ENCODE measurements at places on chromosomes 12 and 14.

- DNase-seq: no peak
These were observed 168.1 kb downstream of the BCAT1 start for GRCh38 chr12:24780697-24781368.

DNA sequence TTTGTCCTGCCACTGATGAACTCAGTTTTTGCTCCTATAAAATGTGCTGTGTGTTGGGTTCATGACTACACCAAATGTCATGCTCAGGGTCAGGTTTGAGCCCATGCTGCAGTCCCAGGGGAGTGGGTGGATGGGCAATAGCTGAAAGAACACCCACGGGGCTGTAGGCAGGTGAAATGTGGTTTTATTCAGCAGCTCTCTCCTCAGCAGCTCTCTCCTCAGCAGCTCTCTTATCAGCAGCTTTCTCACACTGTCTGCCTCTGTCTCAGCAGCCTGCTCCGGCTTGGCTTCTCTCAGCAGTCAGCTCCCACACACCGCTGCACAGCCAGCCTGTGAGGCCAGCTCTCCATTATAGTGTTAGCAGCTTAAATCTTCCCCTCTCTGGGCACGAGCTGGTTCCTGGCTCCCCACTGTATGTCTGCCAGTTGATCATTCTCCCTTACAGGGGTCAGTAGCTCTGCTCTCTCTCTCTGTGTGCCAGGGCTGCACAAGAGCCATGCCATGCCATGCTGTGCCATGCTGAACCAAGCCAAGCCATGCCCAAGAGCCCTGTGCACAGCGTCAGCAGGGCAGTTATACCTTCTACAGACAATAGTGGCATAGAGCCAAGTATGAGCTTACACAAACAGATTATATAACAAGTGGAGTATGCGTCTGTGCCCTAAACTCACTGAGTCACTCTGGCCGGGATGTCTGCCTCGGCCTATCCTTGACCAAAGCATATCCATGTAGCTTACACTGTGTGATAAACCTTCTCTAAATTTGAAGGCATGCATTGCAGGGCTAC, 303.3 kb upstream of the TMPO start:
- no peak for DNase-seq

GRCh38 chr12:70267550-70267949, 24.3 kb downstream of the CNOT2 start:
- no peak for DNase-seq

DNA sequence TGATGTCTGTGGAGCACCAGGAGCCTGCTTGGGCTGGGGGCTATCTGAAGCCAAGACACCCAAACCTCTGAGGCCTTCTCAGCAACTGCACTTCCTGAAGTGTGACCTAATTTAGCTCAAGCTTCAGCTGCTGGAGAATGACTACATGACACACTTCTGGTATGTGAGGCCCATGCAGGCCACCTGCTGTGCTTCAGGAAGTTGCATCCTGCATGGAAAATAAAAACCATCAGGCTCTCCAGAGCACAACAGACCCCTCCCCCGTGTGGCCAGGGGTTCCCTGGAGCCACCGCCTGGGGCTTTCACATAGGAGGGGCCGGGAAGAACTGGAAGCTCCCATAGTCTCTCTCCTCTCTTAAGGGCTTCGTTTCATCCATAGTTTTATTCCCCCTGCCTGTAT, 217.7 kb downstream of the SLC15A4 start:
- no peak for DNase-seq

DNA sequence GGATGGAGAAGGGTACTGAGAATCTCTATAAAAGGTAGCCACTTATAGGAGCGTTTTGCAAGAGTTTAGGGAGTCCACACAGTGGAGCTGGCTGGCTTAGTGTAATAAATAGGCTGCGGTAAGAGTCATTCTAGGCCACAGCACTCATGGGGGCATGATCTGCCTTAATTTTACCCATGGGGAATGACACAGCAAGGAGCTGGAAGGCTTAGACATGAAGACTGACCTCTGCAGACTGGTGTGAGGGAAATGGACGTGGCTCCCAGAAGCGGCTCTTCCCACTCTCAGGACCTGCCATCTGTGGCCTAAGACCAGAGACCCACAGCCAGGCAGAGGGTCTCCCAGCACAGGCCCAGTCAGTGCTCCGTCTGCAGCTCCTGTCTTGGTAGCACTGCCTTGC, 173.3 kb downstream of the PPM1H start:
- no peak for DNase-seq

DNA sequence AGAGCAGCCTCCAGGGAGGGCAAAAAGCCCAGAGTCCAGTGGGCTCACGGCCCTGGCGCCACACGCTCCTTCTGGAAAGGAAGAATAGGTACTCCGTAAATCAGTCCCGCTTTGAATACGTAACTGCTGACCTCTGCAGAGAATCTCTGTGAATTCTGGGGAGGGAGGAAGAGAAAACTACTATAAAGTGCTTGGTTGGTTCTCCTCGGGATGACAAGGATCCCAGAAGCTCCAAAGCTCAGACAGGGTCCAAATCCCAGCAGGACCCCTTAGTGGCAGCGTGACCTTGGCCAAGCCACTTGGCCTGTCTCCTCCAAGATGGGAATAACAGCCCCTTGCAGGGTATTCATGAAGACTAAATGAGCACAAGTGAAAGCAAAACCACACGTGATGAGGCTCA, 31.7 kb downstream of the ANO2 start:
- DNase-seq: no peak

GRCh38 chr12:52573306-52573705, 337 bp downstream of the KRT74 start:
- DNase-seq: no peak

DNA sequence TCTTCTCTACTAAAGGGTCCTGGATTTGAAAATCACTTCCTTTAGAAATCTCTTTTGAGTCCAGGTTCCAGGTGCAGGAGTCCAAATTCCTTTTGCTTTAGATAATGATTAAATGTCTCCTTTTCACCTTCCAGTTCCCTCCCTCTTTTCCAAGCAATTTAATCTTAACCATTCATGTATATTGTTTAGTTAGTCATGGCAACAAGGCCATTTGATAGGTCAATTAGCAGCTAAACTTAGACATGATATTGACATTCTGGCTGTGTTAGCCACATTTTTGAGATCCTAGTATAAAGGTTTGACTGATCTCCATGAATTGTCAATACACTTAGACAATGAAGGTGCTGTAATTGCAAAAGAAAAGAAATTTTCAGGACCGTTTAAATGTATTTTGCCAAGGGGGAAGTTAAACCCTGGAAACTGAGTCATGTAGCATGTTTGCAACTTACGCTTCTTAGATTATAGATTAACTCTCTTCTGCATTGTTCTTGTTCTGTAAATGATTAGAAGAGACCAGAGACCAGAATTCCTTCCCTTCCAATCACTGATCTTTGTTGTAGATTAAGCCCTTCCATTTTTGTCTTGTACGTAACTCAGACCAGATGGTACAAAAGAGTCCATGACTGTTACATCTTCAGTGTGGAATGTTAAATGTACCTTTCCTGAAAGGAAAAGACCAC, 12.4 kb upstream of the C12orf75 start:
- DNase-seq: no peak

DNA sequence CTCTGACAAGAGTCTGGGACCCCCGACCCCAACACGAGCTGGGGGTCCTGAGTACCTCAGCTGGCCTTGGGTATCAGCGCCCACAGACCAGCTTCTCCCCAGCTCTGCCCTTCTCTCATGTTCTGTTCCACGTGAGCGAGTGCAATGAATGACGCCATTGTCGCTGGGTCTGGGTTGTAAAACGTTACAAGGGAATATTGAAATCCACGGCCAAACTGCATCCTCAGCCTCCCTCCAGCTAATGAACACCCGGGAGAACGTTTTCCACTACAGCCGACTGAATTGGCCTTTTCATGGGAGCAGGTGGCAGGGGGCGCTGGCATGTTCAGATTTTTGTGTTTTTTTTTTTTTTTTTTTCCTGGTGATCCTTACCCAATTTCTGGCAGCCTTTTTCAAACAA, 34.7 kb downstream of the TBX5 start:
- DNase-seq: no peak

DNA sequence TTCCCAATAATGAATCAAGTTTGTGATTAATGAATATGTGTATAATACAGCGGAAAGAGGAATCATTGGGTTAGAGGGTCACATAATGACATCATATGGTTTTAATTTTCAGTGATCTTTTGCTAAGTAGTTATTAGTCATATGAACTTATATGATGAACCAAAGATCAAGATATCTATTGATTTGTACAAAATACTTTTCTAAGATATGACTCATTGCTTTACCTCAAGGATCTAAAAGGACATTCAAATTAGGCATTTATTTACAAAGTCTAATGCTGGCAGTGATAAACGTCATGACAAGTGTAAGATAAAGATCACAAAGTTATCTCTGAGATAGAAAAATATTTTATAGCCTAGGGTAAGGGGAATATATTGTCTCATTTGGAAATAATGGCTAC, 417.8 kb downstream of the RPL10L start:
- no peak for DNase-seq

DNA sequence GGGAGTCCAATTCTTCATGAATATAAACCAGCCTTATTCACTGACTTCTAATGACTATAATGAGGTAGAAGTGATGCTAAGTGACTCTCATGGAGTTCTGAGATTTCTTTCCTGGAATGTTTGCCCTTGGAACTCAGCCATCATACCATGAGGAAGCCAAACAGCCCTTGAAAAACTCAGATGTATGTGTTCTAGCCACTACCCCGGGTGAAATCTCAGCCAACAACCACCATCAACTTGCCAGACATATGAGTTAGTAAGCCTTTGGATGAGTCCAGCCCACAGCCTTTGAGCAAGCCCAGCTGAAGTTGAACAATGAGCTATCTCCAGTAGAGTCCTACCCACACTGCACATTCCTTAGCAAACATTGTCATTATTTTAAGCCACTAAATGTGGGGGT, 149.5 kb downstream of the SLC6A15 start:
- DNase-seq: no peak

DNA sequence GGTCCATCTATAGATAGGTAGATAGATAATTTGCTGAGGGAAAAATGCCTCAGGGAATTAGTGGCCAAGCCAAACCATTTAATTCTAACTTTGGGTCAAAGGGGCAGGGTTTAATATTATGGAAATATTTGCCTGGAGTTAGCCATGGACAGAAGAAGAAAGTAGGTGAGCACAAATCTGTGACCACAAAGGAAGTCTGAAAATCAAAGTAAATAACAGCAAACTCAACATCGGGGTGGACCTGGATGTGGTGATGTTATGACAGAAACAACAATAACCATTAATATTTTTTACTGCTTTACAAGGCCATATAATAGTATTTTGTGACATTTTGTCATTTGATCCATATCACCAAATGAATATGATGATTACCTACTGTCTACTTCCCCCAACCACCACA, 578.0 kb upstream of the MGAT4C start:
- DNase-seq: no peak

- DNase-seq: no peak
These were observed 49.4 kb downstream of the LRRC9 start for GRCh38 chr14:59969319-59969718.

DNA sequence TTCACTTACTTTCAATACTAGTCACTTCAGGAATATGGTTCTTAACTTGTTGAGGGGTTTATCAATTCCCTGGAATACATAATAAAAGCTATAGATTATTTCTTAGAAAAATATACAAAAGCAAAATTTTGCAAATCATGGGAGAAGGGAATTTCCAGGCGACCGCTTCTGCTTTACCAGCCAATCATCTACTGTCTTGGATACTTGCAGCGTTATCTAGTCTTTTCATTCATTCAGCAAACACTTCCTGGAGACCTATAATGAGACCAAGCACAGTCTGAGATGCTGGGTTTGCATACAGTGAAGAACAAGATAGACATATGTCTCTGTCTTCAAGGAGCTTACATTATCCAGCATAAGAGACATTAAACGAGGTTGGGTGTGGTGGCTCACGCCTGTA, 1.5 kb upstream of the MRPL42 start:
- DNase-seq: no peak

DNA sequence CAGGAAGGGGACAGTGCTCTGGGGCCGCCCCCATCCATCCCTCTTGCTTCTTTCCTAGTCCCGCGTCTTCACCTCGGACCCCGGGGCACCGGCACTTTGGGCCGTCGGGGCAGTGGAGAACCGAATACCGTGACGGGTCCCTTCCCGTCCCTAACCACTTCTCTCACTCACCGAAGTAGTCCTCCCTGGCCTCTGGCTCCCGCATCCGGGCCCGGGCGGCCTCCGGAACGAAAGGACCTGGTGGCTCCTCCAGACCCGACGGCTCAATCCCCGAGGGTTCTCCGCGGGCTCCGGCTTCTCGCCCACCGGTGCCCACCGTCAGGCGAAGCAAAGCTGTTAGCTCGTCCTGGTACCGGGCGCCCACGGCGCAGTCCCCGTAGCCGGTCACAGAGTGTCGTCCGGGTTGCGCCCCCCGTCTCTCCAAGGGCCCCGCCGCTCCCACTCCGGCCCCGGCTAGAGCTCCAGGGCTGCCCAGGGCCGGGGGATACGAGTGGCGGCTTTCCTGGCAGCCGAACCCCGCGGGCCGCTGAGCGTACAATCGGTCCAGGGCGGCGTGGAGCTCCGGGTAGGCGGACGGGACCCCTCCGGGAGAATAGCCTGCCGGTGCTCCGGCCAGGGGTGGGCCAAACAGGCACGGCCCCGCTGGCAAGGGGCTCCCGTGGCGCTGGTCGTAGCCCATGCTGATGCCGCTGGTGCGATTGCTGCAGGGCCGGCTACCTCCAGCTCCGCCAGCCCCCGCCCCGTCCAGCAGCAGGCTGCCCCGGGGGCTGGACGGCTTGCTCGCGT, 1.1 kb downstream of the AJUBA start:
- DNase-seq: no peak

DNA sequence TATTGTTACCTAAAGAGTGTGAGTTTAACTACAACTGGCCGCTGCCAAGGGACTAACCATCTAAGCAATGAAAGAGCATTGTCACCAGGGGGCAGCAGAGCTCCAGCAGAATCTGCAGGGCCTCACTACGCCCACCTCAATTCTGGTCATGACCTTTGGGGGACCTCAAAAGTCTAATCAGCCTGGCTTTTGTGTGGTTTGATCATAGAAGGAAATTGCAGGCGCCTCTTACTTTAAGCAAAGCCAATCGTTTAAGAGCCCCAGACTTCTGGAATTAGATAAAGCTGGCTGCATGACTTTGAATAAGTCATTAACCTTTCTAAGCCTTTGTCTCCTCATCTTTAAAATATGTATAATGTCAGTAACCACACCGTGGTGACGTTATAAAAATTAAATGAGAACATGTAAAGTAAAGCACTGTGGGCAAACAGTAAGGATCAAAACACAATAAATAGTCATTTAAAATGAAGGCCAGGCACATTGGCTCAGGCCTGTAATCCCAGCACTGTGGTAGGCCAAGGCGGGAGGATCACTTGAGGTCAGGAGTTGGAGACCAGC, 58.6 kb downstream of the TBX3 start:
- peak; percentile 8 for DNase-seq

DNA sequence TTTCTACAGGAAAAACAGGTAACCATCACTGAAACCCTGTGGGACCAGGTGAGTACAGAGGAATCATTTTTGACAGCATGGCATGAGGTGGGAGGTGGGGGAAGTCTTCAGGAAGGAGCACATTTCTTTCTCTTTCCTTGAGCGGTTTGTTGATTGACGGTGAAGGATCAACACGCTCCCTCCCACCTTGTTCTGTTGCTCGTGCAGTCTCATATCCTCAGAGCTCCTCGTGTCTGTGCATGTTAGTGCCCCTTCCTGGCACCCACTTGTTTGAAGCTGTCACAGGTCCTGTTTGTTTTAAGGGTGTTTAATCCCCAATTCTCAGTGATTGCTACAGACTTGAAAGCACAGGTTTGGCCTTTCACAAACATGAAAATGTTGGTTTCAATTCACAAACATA, 4.4 kb downstream of the C12orf54 start:
- no peak for DNase-seq

- no peak for DNase-seq
These were observed 726.2 kb downstream of the SLC6A15 start for GRCh38 chr12:84186433-84186832.
